ENCODE measurements at places on chromosomes 11 and 22.

GRCh38 chr22:27719535-27720227 lies 81.9 kb downstream of the MN1 start:
- DNase-seq = peak; percentile 76

DNA sequence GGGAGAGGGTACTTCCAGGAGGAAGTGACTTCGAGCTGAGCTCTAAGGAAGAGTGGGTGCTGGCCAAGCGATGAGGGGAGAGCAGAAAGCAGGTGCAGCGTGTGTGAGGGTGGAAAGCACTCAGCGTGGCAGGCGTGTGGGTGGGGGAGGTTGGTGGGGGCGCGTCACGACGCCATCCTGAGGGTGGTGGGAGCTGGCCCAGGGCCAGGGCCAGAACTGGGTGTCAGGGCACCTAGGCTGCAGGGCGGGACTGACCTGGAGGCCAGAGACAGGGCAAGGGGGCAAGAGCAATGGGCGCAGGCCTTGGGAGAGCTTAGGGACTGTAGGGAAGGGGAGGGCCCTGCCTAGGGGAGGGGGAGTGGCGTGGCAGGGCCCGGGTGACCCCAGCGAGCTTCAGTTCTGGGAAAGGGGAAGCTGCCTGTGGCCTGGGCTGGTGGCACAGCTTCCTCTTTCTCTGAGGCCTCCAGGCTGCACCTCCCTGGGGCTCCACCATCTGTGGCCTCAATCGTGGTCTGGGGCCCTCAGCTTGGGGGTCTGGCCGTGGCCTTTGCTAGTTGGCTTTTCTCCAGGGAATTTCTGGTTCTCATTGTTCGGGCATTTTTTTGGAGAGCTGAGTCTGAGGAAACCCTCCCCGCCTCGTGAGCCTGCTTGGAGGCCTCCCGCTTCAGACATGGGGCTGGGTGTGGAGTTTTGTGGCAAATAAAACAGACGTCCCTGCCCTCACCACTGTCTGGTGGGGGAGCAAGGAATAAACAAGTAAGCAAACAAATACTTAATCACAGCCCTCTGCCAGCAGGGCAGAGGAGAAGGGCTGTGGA lies 8.9 kb downstream of the RELT start:
- DNase-seq = peak; percentile 91

DNA sequence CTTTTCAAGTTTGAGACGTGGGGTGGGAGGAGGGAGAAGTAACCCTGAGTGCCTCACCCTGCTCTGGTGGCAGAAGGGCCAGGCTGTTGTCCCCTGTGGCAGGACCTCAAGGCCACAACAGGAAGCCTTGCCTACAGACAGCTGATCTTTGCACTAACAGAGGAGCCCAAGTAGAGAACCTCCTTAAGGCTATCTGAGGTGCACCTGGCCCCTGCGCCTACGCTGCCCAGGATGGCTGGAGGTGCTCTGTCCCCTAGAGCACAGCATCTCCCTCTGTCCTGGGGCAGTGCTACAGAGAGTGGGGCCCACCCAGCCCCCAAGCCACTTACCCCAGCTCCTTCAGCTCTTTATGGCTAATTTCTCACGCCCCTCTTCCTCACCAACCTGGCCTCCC lies 27.0 kb downstream of the MYO7A start:
- no peak for DNase-seq

GRCh38 chr22:45860201-45860600 lies 116.8 kb downstream of the WNT7B start:
- no peak for DNase-seq

DNA sequence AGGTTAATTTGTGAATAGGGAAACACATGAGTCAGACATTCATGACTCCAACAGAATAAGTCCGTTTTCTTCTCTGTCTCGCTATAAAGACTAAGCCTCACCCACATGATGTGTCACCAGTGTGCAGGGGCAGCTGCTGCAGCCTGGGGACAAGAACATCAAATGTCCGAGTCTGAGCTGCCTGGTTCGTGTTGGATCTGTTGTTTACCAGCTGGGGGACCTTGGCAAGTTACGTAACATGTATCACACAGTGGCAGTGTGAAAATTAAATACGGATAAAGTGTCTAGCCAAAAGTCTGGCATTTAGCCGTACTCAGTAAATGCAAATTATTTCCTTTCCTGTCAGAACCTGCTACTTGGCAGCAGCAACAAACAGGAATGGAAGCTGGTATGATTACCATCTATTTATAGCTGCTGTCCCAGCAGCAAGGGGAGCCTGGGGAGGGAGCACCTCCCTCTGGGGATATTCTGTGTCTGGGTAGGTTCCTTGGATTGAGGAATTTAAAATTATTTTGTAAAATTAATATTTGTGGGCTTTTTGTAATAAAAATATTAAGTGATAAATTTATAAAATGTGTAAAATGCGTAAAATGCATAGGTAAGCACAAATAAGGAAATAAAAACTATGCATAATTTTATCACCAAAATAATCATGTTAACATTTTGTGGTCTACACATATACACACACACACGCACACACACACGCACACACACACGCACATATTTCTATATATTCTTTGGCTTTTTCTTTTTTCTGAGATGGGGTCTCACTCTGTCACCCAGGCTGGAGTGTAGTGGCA lies 1.3 kb upstream of the CLDN25 start:
- DNase-seq = no peak

DNA sequence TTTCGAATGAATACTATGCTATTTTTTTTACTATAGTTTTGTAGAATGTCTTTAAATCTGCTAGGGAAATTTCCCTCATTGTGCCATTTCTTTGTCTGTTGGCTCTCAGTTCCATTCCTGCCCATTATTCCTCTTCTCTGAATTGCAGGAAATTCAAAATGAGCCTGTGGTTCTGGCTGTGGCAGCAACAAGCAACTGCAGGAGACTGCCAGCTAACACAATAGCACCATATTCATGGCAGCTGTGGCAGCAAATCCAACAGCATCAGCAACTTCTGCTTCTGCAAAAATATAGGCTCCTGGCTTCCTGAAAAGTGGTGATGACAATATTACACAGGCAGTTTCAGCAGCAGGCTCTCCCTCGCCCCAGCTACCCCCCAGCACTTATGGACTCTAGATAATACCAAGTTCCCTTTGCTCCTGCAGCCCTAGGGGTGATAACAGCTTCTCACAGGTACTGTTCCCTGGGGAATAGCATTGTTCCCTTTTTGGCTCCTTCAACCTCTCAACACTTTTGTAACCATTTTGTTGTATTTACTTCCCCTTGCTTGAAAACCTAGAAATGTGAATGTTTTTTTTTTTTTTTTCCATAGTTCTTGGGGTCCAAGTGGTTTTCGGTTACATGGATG lies 9.3 kb downstream of the PATE4 start:
- DNase-seq = no peak

- DNase-seq = peak; percentile 5
Observed at GRCh38 chr11:84714316-84714780, 912.8 kb downstream of the DLG2 start.

DNA sequence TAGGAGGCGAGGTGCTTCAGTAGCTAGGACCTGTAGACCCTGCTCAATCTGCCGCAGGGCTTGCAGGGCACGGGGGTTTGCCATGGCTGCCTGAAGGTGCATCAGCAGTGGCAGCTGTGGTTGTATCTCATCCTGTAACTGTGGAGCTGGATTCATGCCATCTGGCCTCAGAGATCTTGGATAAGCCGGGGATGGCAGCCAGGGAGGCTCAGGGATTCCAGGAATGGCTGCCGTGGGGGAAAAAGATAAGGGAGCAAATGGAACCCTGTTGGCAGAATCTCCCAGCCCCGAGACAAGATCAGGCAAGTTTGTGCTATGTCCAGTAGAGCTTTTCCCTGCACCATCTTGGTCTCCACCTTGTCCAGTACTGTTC lies 1.8 kb downstream of the UBQLN3 start:
- DNase-seq = no peak

- no peak for DNase-seq
Observed at GRCh38 chr11:68528630-68529029, 68.1 kb downstream of the PPP6R3 start.

GRCh38 chr22:49954991-49955580 lies 5.5 kb upstream of the PIM3 start:
- no peak for DNase-seq

- no peak for DNase-seq
Observed at GRCh38 chr22:46297151-46297812, 612 bp downstream of the GTSE1 start.

GRCh38 chr11:36362902-36363301 lies 66.8 kb downstream of the PRR5L start:
- DNase-seq = no peak

GRCh38 chr11:125085301-125086081 lies 22.4 kb downstream of the SLC37A2 start:
- DNase-seq = no peak

DNA sequence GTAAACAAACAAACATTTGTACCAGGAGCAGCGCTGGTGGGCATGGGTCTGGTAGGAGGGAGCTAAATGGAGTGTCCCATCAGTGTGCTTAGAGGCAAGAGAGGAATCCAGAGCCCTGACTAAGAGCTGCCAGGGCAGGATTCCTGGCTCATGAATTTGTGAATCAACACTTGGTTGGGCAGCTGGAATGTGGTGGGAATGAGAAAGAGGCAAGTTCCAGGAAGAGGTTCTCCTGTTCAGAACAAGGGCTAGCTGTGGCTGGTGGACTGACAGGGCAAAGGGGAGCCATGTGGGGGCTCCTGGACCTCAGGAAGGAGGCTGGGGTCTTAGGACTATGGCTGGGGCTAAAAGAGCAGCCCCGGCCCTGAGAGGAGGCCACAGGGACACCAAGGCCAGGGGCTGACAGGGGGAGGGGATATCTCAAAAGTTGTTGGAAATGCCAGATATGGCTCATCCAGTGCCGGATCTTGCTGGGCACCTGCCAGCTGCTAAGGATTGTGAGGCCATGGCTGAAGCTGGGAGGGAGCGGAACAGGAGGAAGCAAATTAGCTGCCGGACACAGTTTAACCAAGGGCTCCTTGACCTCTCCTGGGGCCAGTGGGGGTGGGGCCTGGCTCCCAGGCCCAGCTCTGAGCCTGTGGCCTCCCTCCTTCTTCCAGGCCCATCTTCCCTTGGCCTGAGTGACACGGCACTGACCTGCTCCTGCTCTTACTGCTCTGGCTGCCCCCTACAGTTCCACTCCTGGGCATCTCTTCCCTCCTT lies 14.6 kb upstream of the P2RY6 start:
- DNase-seq = no peak

GRCh38 chr11:32527261-32528175 lies 56.1 kb upstream of the EIF3M start:
- no peak for DNase-seq

DNA sequence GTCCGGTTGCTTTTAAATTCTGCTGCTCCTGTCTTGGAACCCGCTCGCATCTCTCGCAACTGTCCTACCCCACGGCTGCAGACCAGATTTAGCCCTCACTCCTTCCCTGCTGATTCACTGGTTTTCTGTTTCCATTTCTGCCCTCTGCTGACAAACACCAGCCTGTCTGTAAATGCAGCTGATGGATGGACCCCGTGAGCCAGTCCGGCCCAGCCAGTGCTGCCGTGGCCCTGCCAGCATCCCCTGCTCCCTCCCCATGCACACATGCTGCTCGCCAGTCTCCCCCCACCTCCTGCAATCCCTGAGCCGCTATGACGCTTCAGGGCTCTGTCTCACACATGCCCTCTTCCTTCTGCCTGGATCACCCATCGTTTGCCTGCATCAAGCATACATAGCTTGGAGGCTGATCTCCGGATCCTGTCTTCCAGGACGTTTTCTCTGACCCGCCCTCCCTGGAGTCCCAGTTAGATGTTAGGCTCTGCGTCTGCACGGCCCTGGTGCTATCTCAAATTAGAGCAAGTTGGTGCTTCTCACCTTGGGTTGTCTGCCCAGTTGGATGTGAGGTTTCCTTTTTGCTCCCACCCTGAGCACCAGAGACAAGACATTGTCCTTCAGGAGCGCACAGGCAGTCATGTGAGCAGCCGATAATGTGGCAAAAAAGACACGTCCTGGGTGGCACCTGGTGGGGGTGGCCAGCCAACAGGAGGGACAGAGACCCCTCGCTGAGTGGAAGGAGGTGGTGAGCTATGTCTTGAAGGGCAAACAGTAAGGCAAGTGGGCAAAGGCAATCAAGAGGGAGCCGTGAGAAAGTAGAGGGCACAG lies 4.3 kb upstream of the ACR start:
- DNase-seq = no peak

DNA sequence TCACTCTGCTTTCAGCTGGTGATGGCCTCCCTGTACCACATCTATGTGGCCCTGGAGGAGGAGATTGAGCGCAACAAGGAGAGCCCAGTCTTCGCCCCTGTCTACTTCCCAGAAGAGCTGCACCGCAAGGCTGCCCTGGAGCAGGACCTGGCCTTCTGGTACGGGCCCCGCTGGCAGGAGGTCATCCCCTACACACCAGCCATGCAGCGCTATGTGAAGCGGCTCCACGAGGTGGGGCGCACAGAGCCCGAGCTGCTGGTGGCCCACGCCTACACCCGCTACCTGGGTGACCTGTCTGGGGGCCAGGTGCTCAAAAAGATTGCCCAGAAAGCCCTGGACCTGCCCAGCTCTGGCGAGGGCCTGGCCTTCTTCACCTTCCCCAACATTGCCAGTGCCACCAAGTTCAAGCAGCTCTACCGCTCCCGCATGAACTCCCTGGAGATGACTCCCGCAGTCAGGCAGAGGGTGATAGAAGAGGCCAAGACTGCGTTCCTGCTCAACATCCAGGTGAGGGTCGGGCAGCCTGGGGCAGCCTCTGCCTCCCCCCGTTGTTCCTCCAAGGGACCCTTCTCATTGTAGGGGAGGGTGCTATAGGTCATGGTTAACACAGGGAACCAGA lies 5.9 kb downstream of the HMOX1 start:
- no peak for DNase-seq

GRCh38 chr11:115420505-115420904 lies 83.7 kb downstream of the CADM1 start:
- no peak for DNase-seq

DNA sequence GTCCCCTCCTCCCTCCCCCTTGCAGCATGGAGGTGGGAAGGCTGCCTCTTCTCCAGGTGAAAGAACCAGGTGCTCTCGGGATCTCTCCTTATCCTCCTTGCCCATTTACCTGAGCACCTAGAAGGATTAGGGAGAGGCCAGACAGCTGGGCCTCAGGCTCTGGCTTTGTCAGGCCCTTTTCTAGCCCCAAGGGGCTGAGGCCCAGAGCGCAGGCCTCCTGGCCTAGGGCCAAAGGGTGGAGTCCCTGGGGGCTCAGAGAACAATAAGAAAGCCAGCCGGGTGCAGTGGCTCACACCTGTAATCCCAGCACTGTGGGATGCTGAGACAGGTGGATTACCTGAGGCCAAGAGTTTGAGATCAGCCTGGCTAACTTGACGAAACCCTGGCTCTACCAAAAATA lies 5.4 kb upstream of the TTLL1 start:
- no peak for DNase-seq

DNA sequence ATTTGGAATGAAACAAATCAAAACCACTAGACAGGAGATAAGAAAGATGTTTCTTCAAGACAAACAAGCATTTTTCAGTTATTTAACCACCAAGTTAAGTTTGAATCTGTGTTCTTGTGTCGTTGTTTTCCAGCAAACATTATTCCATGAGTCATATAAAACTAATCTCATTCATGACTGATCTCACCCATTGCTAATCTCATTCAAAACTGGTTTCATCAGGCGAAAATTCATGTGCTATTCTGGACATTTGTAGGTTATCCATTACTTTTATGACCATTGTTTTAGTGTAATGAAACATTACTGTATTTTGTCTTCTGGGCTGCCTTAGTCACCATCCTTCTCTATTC lies 221.8 kb downstream of the DDX10 start:
- DNase-seq = no peak

DNA sequence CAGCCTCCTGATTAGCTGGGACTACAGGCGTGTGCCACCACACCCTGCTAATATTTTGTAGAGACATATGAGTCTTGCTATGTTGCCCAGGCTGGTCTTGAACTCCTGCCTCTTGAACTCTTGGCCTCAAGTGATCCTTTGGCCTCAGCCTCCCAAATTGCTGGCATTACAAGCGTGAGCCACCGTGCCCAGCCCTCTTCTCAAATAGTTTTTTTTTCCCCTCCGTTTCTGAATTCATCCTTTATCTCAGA lies 11.8 kb downstream of the TBX1 start:
- DNase-seq = no peak
